ENCODE measurements at places on chromosomes 3 and 15.

DNA sequence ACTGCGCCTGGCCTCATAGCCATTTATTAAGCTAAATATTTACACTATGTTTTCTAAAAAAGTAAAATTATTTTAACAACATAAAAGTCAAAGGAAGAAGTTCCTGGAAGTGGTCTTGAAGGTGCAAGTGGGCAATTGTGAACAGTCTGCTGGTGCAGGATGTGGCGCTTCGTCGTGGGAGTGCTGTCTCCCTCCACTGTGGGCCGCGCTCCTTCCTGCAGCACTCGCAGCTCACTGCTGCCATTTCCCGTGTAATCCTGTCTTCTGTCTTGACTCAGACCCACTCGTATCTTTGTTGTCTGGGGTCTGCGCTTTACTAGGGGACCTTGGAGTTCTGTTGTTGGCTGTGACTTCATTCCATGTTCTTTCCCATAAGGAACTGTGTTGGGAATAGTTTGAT is 56.3 kb downstream of the APBA2 start:
- no peak for DNase-seq

DNA sequence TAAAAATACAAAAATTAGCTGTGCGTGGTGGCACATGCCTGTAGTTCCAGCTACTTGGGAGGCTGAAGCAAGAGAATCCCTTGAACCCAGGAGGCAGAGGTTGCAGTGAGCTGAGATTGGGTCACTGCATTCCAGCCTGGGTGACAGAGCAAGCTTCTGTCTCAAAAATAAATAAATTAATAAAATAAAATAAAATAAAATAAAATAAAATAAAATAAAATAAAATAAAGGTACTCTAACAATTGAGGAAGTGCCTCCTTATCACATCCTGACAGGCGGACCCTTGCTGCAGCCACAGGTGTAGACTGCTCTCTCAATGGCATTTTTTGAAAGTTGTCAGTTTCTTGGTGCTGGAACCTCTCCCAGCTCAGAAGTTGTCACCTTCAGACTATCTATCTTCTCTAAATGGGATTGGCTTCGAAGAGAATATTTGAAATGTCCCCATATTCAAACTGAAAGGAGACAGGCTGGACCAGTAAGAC is 304.1 kb downstream of the RORA start:
- no peak for DNase-seq

DNA sequence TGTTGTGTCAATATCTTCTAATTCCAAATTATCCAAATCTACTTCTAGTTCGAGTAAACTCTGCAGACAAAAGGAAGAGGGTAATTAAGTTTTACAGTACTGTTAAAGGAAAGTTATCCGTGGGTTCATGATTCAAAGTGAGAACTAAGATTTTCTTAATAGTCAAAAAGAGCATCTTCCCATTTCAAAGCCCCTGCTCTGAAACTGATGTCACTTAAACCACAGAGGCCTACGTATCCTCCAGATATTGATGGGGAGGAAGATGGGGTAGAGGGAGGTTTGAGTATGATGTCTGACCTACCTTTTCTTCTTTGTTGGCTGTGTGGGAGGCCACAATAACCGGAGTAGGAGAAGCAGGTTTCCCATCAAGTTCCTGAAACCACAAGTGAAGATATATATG is 14.1 kb downstream of the MRPS22 start:
- peak; percentile 23 for DNase-seq

- DNase-seq = no peak
These were observed 16.1 kb downstream of the PAQR9 start for GRCh38 chr3:142947352-142947751.

DNA sequence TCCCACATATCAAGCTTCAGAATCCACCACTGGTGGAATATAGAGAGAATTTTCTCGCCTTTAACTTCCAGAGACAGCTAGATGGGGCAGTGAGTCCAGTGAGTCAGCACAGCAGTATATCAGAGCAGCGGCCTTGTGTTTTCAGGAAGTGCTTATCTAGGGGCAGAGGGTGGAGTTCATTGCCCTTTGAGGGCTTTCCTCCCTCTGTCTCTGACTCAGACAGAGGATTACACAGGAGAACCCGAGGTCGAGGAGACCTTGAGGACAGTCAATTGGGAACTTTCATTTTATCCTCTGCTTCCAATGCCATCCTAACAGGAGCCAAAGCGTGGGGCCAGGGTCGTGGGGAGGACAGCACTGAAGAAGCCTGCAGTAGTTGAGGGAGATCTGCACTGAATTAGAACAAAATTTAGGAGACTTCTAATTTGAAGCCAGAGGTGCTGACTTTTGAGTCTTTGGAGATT is 109.6 kb upstream of the UMPS start:
- no peak for DNase-seq

- no peak for DNase-seq
These were observed 17.0 kb downstream of the FNDC3B start for GRCh38 chr3:172056416-172056815.

DNA sequence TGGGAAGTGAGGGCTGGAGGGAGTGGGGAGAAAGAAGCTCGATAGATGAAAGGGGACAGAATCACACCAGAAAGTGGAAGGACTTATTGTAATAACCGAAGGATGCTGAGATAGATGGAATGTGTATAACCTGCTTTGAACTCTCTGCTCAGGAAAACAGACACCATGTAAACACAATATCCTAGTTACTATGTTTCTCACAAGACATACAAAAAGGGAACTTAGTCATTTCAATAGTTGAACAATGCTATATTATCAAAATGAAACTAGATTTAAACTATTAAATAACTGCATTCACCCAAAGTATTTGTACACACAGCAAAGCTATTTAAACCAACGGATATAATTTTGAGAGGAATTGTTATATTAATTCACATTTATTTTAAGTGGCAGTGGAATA is 108.3 kb upstream of the GADL1 start:
- no peak for DNase-seq

DNA sequence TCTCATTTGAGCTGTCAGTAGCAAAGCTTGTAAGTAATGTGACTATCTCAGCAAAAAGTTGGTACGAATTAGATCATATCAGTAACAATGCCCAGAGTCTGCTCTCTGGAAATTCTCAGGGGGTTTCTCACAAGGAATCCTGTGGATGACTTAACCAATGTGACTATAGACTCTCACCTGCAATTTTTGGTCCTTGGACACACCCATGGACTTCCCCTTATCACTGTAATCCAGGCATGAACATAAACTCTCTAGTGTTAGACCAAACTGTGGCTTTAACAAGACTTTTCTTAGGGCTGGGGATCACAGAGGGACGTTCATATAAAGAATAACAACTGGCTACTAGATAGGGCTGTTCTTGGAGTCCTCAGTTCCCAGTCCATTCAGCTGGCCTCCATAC is 3.9 kb upstream of the ZNF80 start:
- DNase-seq = no peak

DNA sequence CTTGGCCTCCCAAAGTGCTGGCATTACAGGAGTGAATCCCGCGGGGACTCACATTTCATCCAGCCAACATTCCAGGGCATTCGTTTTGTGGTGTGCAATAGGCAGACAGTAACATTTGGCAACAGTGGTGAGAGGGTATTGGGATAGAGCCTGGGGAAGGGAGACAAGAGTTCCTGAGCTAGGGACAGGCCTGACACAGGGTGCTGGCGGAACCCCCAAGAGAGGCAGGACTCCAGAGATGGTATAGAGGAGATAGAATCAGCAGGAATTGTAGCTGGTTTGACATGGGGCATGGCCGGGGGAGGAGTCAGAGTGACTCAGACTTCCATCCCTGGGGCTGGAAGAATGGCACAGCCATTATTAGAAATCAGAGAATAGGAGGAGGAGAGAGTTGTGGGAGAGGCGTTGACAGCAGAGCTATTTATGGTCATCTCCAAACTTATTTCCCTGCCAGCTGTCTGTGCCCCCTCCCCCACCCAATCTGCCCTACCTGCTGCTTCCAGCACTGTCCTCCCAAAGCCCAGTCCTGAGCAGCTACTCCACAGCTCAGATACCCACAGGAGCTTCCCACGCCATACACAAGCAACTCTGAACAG is 4.4 kb upstream of the IDH2 start:
- no peak for DNase-seq

GRCh38 chr3:97689111-97689510 is 75.4 kb upstream of the ARL6 start:
- no peak for DNase-seq

- DNase-seq = no peak
These were observed 78.2 kb downstream of the LINGO1 start for GRCh38 chr15:77554306-77555080.

DNA sequence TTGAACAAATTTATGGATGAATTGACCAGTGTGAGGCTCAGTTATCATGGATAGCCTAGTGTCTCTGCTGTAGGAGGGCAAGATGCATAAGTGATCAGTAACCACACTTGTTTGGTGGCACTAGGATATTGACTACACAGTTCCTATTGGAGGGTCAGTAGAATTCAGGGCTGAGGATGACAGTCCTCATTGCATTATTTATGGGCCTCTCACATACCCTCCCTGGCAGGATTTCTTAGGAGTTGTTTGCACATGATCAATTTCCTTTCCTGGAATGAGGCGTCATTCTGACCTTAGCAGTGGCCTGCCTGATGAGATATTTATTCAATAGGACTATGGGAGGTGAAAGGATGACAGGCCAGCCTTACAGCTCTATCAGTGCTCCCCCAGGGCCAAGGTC is 125.1 kb upstream of the AGBL1 start:
- DNase-seq = no peak

GRCh38 chr3:188680189-188680588 is 491.6 kb upstream of the TPRG1 start:
- DNase-seq = no peak

DNA sequence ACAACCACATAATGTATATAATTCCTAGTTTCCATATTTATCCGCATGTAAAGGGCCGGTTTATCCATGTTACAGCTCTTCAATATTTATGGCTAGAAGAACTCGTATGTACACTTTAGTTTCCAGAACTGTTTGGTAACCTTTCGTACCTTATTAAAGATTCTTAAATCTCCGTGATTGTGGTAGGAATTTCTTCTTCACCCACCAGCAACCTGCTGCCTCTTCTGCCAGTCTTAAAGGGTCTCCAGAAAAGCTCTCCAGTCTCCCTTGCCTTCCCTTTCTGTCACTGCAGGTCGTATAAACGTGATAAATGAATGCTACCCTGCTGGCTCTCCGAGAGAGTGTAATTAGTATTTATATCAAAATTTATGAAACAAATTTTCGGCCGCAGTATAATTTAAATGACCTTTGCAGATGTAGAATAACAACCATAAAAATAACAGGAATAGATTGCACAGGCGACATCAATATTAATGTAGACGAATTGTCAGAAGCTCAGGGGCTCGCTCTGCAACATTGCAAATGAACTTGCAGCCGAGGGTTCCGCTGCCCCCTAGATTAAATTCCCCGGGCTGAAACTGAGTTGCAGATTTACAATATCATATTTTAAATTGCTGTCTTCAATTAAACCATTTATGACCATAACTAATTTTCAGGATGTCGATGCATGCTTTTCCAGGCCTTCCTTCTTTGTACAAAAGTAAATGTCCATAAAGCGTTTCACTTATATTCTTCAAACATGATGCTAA is 5.4 kb downstream of the ZIC1 start:
- no peak for DNase-seq

DNA sequence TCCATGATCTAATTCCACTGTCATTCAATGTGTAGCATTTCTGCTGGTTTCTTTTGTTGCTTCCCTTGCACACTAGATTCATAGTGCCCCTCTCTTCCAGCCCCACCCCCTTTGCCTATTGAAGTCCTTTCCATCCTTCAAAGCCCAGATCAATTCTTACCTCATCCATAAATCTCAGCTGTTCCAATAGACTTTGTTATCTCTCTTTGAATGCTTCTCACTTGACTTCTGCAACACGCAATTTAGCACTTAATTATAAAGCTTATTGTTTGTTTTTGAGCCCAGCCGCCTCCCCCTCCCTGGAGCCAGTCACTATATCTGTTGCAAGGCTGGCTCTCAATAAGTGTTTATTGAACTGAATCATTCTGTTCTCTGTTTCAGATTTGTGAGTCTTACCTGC is 174.6 kb upstream of the TBL1XR1 start:
- DNase-seq = no peak

DNA sequence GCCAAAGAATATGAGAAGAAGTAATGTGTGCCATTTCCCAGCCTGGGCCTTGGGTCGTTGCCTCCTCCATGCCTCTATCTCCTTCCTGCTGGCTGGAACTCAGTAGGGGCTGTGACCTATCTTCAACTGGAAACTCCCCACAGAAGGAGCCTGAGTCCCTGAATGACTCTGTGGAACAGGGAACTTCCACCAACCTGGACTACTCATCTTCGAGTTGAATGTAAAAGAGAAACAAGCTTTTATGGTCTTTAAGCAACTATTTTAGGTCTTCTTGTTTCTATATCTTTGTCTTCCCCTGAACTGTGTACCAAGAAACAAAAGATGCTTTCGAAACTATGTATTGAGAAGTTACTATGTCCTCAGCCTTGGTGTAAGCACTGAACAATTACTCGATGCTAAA is 355.3 kb upstream of the NR2F2 start:
- no peak for DNase-seq

DNA sequence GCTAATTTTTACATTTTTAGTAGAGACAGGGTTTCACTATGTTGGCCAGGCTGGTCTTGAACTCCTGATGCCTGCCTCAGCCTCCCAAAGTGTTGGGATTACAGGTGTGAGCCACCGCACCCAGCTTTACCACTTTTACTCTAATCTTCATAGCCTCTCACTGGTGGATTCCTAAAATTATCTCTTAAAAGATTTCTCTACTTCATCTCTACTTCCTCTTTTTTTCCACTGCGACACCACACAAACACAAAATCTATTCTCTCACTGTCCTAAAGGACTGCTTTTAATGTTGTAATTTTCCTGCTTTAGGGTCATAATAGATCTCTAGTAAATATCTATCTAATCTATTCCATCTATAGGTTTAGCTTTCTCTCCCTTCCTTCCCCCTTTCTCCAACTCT is 34.0 kb upstream of the TBL1XR1 start:
- no peak for DNase-seq

- DNase-seq = no peak
These were observed 22.3 kb upstream of the CFAP161 start for GRCh38 chr15:81111510-81112470.

GRCh38 chr3:42412526-42413155 is 2.2 kb upstream of the LYZL4 start:
- no peak for DNase-seq

DNA sequence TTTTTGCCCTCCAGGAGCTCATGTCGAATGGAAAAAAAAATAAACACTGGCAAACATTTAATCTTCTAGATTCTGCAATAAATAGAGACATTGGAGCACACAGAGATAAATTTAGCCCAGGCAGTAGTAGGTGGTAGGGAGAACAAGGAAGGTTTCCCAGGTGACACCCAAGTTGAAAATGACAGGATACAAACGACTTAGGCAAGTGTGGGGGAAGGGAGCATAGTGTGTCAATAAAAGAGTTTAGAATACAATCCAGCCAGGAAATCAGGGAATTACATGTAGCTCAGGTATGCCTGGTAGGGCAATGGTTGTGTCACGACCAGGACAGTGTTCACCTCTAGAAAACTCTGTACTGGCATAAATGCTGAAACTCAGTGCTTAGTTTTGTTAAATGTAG is 364.6 kb upstream of the AGTR1 start:
- no peak for DNase-seq
